ENCODE measurements at places on chromosomes 13 and 19.

- no peak for DNase-seq
Measured at GRCh38 chr13:36377826-36378468, 31.8 kb upstream of the SPART start.

DNA sequence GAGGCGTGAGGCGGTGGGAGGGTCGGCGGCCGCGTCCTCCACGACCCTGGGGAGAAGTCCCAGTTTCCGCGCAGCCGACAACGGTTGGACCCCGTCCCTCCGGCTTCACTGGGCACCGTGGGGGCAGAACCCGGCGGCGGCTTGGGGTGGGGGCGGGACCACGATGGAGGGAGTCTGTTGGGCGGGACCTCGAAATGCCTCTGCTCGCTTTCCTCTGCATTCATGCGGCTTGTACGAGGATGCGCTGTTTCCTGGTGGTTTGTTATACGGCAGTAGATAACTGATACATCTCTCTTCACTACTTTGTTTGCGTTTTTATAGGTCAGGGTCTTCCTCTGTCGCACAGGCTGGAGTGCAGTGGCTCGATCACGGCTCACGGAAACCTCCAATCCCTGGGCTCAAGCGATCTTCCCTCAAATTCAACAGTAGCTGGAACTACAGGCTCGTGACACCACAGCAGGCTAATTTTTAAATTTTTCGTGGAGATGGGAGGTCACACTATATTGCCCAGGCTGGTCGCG, 24.6 kb upstream of the ZNF846 start:
- DNase-seq = peak; percentile 49

- no peak for DNase-seq
Measured at GRCh38 chr19:8196271-8196927, 12.8 kb upstream of the CERS4 start.

DNA sequence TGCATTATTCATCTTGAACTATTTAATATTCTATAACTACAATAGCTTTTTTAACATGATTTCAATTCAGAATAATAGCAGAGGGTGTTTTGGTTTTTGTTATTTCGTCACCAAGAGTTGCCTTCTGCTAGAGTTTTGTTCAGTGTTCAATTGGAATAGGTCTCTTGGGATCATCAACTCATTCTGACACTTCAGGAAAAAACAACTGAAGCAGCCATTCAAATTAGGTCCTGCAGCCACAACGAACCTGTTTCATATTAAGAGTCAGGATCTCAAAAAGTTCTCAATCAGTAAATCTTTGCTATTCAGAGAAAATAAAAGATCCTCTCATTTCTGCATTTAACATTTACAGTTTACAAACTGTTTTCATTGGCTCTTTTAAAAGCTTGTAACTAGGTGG, 2.4 kb upstream of the CHAMP1 start:
- DNase-seq = no peak

GRCh38 chr13:39672378-39673132, 17.1 kb downstream of the COG6 start:
- DNase-seq = no peak

- no peak for DNase-seq
Measured at GRCh38 chr19:17424743-17425365, 5.0 kb downstream of the MVB12A start.

GRCh38 chr19:10033614-10034013, 20.3 kb downstream of the RDH8 start:
- DNase-seq = no peak

GRCh38 chr19:38559428-38560401, 58.0 kb downstream of the MAP4K1 start:
- DNase-seq = no peak

GRCh38 chr19:54650108-54650655, 12.6 kb upstream of the LILRB4 start:
- no peak for DNase-seq

DNA sequence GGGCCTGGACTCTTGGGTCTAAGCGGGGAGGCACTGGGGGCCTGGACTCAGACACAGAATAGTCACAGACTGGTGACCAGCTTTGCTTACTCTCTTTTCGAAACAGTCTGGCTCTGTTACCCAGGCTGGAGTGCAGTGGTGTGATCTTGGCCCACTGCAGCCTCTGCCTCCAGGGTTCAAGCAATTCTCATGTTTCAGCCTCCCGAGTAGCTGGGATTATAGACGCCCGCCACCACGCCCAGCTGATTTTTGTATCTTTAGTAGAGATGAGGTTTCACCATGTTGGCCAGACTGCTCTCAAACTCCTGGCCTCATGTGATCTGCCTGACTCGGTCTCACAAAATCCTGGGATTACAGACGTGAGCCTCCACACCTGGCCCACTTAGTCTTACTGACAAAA, 11.1 kb downstream of the MED25 start:
- DNase-seq = no peak

- no peak for DNase-seq
Measured at GRCh38 chr13:110103534-110103933, 203.4 kb downstream of the COL4A1 start.

DNA sequence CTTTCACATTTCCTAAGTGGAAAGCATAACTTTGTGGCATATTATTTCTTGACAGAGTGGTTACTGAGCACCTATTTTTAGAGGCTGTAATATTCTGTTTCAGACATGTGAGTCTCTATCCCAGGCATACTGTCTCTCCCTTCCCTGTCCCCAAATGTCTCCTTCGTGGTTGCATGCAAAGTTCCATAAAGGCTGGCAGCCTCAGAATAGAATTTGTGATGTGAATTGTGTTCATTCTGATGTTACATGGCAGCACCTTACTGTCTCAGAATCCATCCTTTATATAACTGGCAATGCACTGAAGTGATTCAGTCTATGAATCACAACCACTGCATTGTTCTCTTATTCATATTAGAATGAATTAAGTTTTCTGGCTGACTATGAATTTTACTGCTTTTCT, 89.0 kb upstream of the SLC7A1 start:
- DNase-seq = no peak

GRCh38 chr13:82330499-82330898, 1551.8 kb downstream of the SLITRK1 start:
- no peak for DNase-seq

DNA sequence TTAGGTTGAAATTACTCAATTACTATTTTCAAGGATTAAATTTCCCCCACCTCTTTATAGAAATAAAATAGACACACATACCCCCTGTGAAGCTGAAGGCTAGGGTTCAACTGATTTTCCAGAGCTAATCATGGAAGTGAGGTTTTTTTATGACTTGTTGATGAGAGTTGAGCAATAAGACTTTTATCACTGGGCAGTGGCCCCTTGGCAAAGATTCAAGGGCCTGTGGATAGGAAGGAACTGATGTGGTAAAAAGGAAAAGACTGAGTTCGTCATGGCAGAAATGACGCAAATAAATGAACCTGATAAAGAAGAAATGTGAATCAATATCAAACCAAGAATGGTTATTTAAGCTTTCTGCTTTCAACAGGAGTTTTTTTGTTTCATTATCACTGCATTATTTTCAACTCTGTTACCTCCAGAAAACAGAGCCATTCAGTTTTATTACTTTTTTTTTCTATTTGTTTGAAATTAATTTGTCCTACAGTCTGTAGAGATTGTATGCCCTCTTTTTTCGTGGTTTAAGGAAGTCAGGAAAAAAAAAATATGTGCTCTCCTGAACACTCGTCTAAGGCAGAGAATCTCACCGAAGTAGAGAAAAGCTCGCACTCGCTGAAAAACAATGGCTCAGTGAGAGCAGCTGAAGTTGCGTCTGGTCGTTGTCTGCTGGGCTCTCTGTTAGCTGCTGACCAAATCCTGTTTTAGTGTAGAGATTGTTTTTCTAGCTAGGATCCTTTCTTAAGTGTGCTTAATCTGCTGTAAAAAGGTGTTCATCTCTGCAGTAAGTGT, 38.9 kb downstream of the STOML3 start:
- no peak for DNase-seq

GRCh38 chr13:25675060-25675459, 303.3 kb downstream of the ATP8A2 start:
- no peak for DNase-seq

GRCh38 chr13:110957931-110958330, 43.1 kb upstream of the ANKRD10 start:
- no peak for DNase-seq

DNA sequence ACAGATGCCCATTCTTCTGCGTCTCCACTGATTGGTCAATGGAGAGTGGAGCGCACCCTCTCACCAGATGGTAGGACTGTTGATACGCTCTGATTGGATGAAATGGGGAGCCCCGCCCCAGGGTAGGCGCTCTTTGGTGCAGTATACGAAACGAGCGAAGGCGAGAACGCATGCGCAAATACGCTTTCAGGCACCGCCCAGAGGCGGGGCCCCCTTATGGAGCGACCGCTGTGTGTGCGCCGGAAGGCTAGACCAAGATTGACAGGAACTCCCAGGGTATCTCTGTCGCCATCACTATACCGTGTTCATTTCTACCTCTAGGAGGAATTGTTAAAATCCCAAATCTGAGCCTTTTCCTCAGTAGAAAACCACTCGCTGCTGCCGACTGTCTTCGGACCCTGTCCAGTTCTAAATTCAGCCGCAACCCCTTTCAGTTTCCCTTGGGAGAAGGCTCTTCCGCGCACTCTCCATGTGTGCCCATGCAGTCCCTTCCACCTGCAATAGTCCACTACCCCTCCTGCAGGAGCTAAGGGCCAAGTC, 720 bp upstream of the HNRNPL start:
- peak; percentile 97 for DNase-seq

GRCh38 chr19:46471811-46472543, 614 bp upstream of the PNMA8A start:
- no peak for DNase-seq

- no peak for DNase-seq
Measured at GRCh38 chr19:49338691-49339300, 3.6 kb downstream of the CD37 start.

DNA sequence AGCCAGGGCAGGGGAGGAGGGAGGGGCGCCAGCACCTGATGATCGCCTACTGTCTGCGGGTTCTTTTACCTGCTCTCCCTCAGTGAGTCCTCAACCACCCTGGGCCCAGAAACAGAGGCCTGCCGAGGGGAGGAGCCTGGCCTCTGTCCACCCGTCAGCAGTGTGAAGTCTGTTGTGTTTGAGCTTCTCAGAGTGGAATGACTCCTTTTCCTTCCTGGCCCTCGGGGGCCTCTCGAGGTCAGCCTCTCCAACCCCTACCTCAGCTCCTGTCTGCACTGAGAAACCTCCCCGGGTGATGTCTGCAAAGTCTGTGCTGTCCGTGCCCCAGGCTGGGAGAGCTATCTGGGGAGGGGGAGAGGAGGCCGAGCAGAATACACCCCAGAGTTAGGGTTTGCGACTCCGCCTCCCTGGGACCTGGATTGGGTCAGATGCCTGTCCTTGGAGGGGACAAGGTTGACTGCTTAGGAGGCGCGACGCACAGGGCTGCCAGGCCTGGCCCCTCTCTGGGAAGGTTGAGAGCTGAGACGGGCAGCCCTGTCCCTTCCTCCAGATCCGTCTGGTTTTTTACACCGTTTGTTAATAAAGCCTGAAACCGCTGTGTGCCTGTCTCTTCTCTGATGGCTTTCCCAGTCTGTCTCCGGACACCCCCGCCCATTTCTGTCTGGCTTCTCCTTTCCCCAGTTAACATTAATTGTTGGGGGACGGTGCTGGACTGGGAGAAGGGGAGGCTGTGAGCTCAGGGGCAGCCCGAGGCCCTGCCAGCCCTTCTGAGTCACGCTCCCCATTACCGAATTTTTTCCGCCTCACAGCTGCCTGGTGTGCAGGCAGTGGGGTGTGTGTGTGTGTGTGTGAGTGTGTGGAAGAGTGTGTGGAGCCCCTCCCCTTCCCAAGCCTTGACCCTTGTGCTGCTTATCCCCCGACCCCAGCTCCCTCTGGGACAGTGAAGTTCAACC, 989 bp upstream of the SSC5D start:
- peak; percentile 29 for DNase-seq

DNA sequence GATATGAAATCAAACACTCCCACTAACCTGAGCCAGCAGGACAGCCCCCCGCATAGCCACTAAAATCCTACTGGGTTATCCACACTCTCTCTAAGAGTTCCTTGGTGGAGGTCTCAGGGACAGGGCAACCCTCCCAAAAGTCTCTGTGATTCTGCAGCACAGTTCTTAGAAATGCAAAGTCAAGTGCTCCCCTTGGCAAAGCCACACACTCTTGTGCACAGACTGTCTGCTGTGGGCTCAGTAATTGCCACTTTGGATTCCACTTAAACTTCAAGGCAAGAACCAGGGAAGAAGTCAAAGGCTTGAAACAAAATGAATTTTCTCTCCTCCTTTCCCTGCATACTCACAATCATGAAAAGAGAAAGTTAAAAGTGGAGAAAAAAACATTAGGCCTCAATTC, 61.5 kb downstream of the DOCK9 start:
- DNase-seq = no peak

DNA sequence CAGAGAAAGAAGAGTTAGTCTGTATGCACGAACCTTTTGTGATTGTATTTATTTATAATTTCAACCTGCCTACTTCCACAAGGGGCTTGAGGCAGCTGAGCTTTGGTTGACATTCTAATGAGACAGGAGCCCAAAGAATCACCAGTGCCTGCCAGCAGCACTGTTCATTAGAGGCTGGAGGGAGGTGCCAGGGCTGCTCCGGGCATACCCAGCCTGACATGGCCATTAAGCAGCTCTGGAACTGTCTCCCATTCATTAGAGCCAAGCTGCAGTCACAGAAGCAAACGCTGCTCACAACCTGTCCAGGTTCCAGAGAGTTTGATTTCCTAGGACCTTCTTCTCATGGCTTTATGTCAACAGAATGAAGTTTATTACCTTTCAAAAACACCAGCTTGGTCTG, 425.5 kb downstream of the RFC3 start:
- no peak for DNase-seq

- DNase-seq = no peak
Measured at GRCh38 chr13:20033486-20033885, 75.0 kb downstream of the ZMYM2 start.

GRCh38 chr19:13668964-13669363, 95.4 kb upstream of the MRI1 start:
- DNase-seq = no peak

DNA sequence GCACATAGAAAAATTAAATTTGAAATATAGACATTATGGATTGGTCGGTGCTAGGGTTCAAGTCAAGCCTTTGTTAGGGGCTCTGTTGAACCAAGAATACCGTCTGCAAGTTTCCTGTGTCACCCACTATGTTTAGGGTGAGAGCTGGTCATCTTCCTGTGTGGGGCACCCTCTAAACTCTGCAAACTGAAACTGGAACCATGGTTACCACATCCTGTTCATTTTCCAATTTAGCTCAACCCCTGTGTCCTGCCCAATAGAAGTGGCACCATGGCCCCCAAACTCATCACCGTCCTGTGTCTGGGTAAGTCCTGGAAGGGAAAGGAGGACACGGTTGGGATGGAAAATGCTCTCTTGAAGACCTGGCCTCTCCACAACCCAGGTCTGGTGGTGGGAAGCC, 29.9 kb downstream of the LAIR2 start:
- no peak for DNase-seq

All from activated T-cell treated with anti-CD3 and anti-CD28 coated beads for 24 hours (primary cell).